ENCODE measurements at places on chromosomes 6 and 20. TPM values are rescaled to one million over a fixed set of nuclear protein-coding genes. Genes with fewer than 3 reads are reported as not detected.

The SMOC2 gene
- total RNA-seq, result under 0.01 TPM

The HAO1 gene
- not detected for total RNA-seq

The MYB gene
- total RNA-seq, result under 0.01 TPM

The STX11 gene
- 0.26 TPM for total RNA-seq

Measured in fibroblast of lung (primary cell).